Myometrial cell (primary cell): ENCODE measurements at places on chromosomes 11 and 22. TPM values are rescaled to one million over a fixed set of nuclear protein-coding genes. Genes with fewer than 3 reads are reported as not detected.

The GRAP2 gene
- total RNA-seq, result not detected in 2 replicates

The ZBTB16 gene
- total RNA-seq, result 10.7 and 13.6 TPM in 2 replicates

The MRPL16 gene
- 70.6 and 85.1 TPM in 2 replicates for total RNA-seq

The ZDHHC13 gene
- 13.8 and 17.2 TPM in 2 replicates for total RNA-seq

The ACTN3 gene
- total RNA-seq, result under 0.01 and 0.18 TPM in 2 replicates

The H19 gene
- 41.8 and 55.1 TPM in 2 replicates for total RNA-seq

The MRGPRD gene
- total RNA-seq, result not detected in 2 replicates

The SMTNL1 gene
- total RNA-seq, result not detected in 2 replicates

The PGA3 gene
- not detected in 2 replicates for total RNA-seq

The KDELR3 gene
- total RNA-seq, result 219 and 222 TPM in 2 replicates

The NCR3LG1 gene
- 4.0 and 4.8 TPM in 2 replicates for total RNA-seq

The IFITM2 gene
- 142 and 147 TPM in 2 replicates for total RNA-seq
